Stimulated activated CD8-positive, alpha-beta memory T cell treated with anti-CD3 and anti-CD28 coated beads, Interleukin-4, amount 100 ng/mL, for 4 hours (primary cell): ENCODE measurements at places on chromosomes 4 and X.

GRCh38 chrX:115138040-115138439 lies 51.2 kb upstream of the RBMXL3 start:
- no peak for DNase-seq

GRCh38 chr4:6986072-6986780 lies 56.9 kb upstream of the TADA2B start:
- DNase-seq: no peak

- DNase-seq: no peak
Observed at GRCh38 chrX:46125111-46125510, 420.1 kb downstream of the ZNF674 start.

GRCh38 chr4:100983426-100983825 lies 363.9 kb downstream of the PPP3CA start:
- no peak for DNase-seq

DNA sequence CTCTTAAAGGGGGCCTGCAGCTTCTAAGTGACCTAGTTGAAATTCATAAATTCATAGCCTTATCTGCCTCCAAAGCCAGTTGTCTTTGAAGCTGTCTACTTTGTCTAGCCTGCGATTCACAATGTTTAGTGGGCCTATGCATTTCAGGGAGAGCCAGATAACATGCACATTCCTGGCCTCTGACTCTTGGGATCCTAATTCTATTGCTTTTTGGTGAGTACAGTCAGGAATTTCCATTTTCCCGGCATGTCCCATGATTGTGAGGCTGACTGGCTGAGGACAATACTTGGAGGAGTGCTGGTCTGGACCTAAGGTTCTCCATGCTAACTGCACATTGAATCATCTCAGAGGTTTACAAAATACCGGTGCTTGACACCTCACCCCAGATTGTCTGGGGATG lies 155.0 kb downstream of the MSL3 start:
- no peak for DNase-seq

GRCh38 chr4:7985072-7985471 lies 45.4 kb upstream of the AFAP1 start:
- DNase-seq: no peak

DNA sequence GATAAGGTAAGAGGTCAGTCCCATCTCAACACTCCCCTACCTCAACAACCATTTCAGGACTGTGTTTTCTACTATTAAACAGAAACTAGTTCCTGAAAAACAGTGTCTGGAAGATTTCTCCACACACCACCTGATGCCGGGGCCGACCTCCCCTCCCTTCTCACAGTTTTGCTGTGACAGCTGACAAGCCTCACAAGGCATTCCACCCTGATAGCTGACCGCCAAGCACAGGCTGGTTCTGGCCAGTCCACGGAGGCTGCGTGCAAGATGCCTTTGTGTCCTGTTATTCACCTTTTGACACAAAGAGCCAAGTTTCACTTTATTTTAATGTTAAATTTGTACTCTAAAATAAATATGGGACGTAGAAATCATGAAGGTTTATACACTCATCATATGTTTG lies 758.6 kb downstream of the PDHA2 start:
- DNase-seq: no peak

DNA sequence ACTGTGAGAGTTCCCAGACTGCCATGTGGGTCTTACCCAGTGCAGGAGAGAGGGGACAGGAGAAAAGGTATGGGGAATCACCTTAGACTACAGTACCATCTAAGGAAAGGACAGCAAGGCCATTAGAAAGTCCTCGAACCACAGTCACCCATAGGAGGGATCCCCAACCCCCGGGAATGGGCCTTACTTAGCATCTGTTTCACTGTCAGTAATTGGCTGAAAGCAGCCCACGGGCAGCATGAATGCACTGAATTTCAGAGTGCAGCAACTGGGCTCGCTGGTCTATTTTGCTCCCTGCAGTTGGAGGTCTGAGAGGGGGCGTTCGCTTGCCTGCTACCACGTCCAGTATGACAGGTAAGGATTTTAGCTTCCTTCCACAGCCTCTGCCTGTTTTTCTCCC lies 50.4 kb upstream of the KLHL8 start:
- DNase-seq: no peak

- DNase-seq: no peak
Observed at GRCh38 chr4:160685729-160686128, 1478.1 kb downstream of the FSTL5 start.

DNA sequence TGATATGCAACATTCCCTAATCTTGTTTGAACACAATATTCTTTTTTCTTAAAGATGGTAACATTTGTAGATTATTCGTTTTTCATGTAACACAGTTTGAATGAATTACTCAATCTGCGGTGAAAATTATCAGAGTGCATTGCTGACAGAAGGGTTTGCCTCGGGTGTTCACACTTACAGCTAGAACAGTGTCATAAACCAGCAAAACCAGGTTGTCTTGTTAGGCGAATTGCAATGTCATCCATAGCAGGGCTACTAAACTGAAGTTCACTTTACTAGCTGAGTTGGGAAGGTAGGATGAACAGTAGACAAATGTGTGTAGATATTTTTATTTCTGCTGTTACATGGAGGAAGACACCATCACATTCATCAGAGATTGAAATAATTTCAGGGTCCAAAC lies 98.9 kb downstream of the SLC39A8 start:
- no peak for DNase-seq

DNA sequence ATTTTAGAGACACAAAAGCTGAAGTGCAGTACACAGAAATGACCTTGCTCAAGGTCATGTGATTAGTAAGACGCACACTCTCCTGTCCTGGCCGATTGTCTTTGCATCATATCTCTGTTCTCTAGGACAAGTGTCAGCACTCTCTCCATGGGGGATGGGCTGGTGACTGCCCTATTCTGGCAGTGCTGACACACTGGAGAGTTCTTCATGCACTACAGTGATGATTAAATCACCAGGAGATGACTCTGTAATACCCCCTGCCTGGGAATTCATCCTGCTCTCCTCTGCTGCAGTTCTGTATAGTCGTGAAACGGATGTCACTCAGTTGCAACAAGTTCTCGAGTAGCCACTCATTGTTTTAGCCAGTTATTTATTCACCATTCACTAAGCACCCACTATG lies 5.3 kb upstream of the SHISA3 start:
- DNase-seq: no peak

DNA sequence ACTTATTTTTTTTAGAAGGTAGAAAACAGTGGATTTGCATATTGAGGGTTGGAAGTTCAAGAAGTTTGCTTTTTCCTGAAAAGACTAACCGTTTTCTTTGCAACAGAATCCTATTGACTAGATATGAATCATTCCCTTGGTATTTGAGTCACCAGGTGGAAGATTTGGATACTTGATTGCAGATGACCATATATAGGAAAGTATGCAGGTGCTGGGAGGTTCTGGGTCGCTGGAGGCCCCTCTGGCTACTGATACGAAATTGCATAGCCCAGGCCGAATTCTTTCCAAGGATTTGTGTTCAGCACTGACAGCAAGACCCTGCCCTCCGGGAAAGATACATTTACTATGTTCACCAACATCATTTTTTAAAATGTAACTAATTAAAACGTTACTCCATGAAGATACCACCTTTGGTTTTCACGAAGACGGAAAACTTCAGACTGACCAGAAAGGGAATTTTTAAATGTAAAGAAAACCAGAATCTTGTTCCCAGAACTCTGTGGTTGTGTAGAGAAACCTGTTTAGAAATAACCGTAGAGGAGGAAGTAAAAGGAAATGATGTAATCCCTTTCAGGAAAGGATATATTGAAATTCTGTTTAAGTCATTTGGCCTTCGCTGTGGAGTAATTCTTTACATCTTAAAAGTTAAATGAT lies 946 bp downstream of the ANXA3 start:
- DNase-seq: no peak

GRCh38 chr4:101753721-101754120 lies 36.8 kb upstream of the BANK1 start:
- DNase-seq: no peak

- no peak for DNase-seq
Observed at GRCh38 chr4:135741583-135741982, 1540.0 kb upstream of the PABPC4L start.

GRCh38 chr4:101153653-101154052 lies 193.7 kb downstream of the PPP3CA start:
- no peak for DNase-seq

DNA sequence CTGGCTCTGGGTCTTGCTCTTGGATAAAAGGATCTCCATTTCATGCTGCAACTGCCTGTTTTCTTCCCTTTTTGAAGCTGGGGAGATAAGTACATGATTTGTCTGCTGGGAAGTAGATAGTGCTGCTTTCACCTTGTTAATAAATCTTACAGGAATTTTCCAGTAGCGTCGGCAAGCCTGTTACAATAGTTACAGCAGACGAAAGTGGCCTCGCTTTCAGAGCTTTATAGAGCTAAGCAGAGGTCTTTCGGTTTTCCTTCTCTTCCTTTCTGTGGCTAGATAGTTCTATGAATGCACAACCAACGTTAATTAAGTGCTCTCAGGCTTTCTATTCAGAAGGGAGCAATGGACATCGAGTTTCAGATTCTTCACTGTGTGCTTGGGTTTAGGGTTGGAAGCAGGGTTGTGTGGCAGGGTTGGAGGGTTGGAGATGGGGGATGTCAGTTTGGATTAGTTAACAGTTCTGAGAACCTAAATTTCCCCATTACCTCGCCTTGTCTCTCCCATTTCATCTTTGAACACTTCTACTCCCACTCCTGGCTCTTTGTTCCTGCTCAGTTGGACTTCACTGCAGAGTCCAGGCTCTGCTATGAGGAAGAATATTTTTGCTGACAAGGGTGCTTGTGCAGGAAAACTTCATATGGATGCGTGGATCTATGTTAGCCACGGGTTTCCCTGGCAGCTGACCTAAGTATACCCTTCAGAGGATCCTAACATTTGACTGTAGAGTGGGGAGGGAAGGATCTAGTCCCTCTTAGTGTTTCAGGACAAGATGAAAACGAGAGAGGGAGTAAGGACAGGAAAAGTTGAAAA lies 237.9 kb downstream of the ARHGAP10 start:
- DNase-seq: no peak

GRCh38 chr4:72171761-72172160 lies 140.0 kb downstream of the NPFFR2 start:
- no peak for DNase-seq

DNA sequence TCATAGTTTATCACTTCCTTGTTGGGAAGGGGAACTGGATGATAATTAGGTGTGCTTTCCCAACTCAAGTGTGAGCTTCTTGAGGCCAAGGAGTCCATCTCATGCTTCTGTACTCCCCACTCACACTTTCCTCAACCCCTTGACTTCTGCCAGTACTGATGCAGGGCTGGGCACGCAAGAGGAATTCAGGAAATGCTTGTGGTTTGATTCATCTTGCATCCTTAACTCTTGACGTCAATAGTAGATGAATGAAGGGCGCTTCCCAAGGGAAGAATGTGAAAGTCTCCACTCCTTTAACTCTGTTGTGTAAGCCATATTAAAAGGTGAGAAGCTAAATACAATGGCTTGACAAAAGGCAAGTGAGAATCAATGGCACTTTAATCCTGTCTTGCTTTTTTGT lies 101.8 kb downstream of the AGTR2 start:
- DNase-seq: no peak

- DNase-seq: no peak
Observed at GRCh38 chrX:120402369-120402768, 40.5 kb downstream of the ATP1B4 start.

DNA sequence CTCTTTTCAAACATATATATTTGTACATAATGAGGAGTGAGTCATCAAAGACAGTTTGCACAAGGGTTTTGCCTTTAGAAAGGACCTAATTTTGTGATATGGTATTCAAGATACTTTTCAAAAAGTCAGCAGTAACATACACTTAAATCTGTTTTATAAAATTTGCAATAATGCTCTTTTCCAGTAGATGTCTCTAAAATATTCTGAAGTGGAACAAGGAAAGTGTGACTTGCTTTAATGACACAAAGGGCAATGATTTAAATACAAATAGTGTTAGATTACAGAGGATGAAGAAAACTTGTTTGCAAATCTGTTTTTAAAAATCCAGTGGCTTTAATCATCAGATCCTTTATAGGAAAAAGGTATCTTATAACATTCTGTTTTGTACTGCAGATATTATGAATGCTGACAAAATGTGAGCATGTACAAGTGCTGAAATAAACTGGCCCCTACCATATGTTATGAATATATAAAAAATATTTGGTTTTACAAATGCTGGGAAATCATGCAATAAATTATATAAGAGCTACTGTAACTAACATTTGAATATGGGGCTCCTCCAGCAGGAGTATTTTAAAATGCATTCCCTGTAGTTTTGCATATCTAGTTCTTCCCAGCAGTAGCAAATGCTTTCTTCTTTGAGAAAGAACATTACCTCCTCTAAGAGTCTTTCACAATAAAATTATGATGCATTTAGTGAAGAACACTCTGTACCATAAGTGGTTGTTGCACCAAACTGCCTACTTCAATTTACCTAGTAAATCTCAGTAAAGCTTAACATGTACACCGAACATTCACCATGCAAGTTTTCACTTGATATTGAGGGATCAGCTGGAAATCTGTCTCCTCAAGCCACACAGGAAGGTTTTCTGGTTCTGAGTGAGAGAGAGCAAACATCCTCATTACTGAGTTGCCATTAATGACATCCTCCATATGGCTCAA lies 20.2 kb downstream of the MMRN1 start:
- DNase-seq: no peak

GRCh38 chrX:104270916-104271512 lies 16.3 kb upstream of the ESX1 start:
- no peak for DNase-seq
